ENCODE measurements at places on chromosomes 3 and 15.

- no peak for DNase-seq
Measured at GRCh38 chr3:46186471-46187340, 21.4 kb downstream of the CCR1 start.

GRCh38 chr3:53843195-53844177, 2.7 kb downstream of the CHDH start:
- no peak for DNase-seq

DNA sequence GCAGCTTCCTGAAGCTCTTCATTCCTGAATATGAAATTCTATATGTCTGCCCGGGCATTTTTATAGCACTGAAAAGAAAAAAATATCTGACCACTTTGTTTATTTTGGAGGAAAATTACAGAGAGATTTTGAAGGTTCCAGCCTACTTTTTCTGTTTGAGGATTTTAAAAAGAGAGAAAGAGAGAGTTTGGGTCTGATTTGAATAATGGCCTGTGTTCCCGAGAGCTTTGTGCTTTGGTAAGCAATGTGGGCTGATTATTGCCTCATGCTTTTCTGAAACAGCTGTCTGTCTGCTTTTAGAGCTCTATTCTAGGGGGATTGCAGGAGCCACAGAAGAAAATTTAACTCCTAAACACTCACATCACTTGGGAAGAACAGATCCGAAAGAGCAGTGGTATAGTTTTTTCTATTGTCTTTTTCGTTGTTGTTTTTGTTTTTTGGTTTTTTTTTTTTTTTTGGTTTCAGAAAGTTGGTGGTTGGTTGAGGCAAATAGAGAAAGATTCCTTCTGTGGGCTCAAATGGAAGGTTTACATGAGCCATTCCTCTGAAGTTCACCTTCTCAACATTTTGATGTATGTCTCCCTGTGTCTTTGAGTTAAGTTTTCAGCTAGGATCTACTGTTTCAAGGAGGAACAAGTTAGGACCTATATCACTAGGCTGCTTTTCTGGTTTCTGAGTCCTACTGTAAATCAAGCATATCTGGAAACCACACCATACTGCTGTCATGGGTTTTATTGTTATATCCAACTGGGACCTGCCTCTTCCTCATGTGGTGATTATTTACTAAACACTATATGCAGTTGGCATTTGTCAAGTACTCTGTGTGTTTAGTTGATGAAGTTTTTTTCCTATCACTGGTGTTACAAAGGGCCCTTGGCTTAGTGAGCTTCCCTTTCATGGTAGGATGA, 178.9 kb downstream of the KCNMB2 start:
- no peak for DNase-seq

- no peak for DNase-seq
Measured at GRCh38 chr3:48215876-48216275, 7.4 kb upstream of the CAMP start.

- no peak for DNase-seq
Measured at GRCh38 chr15:65060641-65061397, 7.0 kb downstream of the RASL12 start.

DNA sequence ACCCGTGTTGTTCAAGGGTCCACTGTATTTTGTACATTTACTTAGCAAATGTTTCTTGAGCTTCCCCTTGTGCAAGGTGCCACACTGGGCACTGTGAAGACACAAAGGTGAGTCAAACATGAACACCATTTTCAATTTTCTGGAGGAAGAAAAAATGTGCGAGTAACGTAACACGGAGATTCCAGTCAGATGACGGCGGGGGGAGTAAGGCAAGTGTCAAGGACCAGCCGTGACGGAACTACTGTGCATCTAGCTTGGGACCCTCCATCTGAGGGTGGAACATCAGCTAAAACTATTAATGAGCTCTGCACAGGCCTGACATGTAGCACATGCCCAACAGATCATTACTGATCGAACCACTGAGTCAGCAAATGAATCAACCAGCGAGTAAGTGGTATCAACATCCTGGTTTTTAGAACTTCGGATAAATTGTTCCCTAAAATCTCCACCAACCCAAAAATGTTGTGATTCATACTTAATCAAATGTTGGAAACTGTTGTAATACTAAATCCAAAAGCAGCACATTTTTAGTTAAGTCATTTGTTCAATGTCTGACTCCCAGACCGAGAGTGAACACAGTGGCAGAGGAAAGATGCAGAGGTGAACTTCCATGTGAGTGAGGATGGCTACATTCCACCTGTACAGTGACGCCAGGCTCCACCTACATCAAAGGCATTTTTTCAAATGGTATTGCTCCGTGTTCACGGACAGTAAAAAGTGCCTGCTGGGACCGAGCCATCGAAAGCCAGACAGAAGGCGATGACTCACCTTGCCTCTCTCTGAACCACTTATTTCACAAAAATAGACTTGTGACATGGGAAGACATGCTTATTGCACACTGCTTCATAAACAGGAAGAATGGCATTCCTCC, 172.2 kb downstream of the ATP10A start:
- no peak for DNase-seq

GRCh38 chr15:62124973-62125303, 40.1 kb downstream of the C2CD4B start:
- no peak for DNase-seq

- no peak for DNase-seq
Measured at GRCh38 chr3:62405135-62405534, 31.8 kb upstream of the FEZF2 start.

GRCh38 chr3:47113669-47114365, 50.1 kb downstream of the SETD2 start:
- no peak for DNase-seq

GRCh38 chr15:48862705-48863104, 15.2 kb upstream of the EID1 start:
- DNase-seq, result no peak

DNA sequence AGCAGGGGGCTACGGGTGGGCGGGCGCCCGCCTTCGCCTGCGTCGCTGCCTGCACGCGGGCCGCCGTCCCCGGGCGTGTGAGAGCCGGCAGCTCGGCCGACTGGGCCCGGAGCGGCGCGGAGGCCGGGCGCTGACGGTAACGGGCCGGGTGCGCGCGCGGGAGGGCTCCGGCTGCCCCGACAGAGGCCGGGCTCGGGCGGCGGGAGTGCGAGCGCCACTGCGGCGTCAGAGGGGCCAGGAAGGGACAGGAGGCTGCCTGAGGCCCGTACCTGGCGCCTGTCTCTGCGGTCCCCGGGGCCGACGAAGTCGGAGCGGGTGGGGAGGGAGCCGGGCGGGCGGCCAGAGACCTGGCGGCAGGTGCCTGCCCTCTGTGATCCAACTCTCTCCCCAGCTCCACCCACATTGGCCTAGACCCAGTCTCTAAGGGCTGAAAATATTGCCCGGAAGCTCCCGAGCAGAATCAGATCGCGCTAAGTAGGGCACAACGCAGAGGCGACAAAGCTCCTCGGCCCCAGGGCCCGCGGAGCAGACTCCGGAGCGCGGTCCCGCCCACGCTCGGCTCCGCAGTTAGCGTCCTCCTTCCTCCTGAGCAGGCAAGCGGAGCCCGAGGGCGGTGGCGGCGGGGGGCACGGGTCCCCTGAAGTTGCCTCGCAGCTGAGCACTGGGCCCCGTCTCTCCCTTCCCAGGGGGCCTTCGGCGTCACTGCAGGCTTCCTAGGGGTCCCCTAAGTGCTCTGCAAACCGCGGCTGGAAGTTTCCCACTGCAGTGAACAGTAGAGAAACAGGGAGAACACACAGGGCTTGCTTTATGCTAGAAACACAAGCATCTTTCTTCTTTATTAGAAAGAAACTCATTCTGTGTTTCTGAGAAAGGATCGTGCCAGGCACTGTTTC, at the start of gene MAN2A2:
Gene MAN2A2, plus strand, starts transcription at position 463 of the 893 bp plus-strand sequence. CDS start 906 bp downstream, outside the sequence.
- DNase-seq, result no peak

DNA sequence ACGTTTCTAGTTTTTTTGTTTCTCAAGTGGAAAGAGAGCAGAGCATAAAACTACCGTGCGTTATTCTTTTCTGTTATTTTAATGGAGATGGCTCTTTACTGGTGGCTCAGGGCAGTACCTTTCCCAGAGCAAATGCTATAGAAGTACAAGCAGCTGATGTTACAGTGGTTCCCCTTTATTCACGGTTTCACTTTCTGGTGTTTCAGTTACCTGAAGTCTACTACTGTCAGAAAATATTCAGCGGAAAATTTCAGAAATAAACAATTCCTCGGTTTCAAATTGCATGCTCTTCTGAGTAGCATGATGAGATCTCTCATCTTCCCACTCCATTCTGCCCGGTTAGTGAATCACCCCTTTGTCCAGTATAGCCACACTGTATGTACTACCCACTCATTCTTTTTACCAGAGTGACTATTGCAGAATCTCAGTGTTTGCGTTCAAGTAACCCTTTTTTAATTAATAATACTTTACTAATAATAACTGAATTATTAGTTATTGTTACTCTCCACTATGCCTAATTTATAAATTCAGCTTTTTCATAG, 597.5 kb upstream of the ROBO2 start:
- DNase-seq, result no peak

- DNase-seq, result no peak
Measured at GRCh38 chr15:87496795-87497194, 759.7 kb downstream of the NTRK3 start.

DNA sequence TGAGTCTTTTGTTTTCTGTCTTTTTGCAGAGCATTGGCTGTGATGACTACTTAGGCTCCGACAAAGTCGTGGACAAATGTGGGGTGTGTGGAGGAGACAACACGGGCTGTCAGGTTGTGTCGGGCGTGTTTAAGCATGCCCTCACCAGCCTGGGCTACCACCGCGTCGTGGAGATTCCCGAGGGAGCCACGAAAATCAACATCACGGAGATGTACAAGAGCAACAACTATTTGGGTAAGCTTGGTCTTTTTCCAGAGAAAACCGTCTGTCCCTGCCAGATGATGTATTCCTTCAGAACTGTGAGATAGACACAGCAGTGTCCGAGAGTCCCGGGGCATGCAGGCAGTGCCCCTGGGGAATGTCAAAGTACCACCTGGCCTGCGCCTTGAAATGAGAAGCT, 149.9 kb upstream of the NR2E3 start:
- no peak for DNase-seq

GRCh38 chr3:4900298-4900697, 78.9 kb upstream of the BHLHE40 start:
- no peak for DNase-seq

GRCh38 chr3:8665407-8665896, 20.9 kb upstream of the SSUH2 start:
- no peak for DNase-seq

DNA sequence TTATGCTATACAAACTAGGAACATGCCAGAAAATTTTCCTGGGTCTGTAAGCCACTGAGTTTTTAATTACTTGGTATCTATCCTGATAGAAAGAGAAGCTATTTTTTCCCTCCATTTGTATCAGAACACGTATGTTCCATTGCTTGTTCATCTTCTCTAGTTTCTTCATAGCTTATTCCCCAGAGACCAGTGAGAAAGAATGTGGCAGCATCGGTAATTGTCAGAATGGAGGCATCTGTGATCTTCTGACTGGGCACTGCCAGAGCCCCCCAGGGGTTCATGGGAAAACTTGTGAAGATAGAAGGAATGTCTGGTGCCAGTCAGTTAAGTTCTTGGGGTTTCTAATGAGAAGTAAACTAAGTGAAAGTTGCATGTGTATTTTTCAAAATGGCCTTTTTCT, 720.2 kb upstream of the GOLIM4 start:
- no peak for DNase-seq

DNA sequence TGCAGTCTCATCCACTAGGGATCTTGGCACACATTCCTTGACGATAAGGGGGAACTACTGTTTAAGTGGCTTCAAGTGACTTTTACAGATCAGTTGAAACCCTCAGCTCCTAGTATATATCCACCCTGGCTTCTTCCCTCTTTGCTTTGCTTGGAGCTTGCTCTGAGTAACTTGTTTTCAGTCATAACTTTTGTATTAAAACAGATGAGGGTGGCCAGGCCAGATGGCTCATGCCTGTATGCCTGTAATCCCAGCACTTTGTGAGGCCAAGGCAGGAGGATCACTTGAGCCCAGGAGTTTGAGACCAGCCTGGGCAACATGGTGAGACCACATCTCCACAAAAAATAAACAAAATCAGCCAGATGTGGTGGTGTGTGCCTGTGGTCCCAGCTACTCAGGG, 42.4 kb downstream of the EOMES start:
- no peak for DNase-seq

- DNase-seq, result no peak
Measured at GRCh38 chr3:35745802-35746484, 106.6 kb downstream of the ARPP21 start.

DNA sequence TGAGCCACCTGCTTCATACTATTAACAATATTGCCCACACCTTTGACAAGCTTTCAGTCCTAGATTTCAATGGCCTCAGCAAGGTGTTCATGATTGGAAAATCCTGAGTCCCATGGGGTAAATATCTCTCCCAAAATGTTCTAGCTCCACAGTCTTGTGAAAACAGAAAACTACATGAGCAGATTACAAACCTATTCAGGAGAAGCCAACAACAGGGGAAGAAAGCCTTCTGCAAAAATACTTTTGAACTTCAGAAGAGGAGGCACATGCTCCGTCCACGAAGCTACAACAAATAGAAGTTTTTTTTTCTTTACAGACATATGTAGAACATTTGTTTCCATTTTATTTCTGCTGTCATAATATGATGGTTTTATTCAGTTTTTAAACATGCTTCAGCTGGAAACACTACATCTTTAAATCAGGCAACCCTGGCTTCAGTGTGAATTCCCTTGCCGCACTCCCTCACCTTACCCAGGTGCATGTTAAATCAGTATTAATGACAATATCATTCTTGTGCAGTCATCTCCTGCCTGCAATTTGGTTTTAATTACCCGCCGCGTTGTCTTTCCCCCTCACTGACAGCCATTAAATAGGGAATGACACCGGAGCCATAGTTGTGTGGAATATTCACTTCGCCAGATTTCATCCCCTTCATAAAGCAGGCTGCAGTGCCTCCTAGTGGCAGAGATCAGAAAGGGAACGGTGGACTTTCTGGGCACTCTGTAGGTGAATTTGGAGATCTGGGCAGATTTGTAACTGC, 725.5 kb upstream of the ARRDC4 start:
- peak; percentile 14 for DNase-seq

DNA sequence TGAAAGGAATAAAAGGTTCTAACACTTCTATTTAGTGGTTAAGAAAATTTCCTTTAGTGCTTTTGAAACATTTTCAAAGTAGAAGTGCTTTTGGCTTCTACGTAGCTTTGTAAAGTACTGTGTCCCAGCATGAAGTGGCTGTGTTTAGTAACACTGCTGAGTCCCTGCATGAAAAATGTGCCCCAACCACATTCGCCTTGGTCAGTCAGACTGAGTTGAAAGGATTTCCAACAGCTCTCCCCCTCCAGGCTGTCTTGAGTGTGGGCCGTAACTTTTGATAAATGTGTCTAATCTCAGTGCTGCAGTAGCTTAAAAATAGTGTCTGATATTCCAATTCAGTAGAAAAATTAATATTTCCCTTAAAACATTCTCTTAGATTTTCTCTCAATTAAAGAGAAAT, 115.0 kb downstream of the NR1D2 start:
- DNase-seq, result no peak

- no peak for DNase-seq
Measured at GRCh38 chr3:84962415-84962814, 3.6 kb downstream of the CADM2 start.

- DNase-seq, result no peak
Measured at GRCh38 chr3:5264093-5264600, 76.6 kb downstream of the EDEM1 start.

- DNase-seq, result no peak
Measured at GRCh38 chr3:155334914-155335723, 41.6 kb upstream of the STRIT1 start.

- no peak for DNase-seq
Measured at GRCh38 chr3:111763001-111763471, 96.0 kb upstream of the PHLDB2 start.

GRCh38 chr3:45321607-45322391, 66.6 kb upstream of the LARS2 start:
- no peak for DNase-seq

- DNase-seq, result no peak
Measured at GRCh38 chr3:43257850-43258249, 28.5 kb upstream of the SNRK start.

Measured in NCI-H1048 (cell line).